ENCODE measurements at places on chromosomes 2 and 18.

GRCh38 chr2:148926981-148927401 is 52.0 kb downstream of the KIF5C start:
- no peak for DNase-seq

GRCh38 chr2:28327956-28328922 is 64.4 kb upstream of the FOSL2 start:
- no peak for DNase-seq

GRCh38 chr2:227370791-227371312 is 8.3 kb downstream of the TM4SF20 start:
- DNase-seq: no peak

GRCh38 chr2:106565599-106565998 is 78.4 kb downstream of the CD8B2 start:
- no peak for DNase-seq

DNA sequence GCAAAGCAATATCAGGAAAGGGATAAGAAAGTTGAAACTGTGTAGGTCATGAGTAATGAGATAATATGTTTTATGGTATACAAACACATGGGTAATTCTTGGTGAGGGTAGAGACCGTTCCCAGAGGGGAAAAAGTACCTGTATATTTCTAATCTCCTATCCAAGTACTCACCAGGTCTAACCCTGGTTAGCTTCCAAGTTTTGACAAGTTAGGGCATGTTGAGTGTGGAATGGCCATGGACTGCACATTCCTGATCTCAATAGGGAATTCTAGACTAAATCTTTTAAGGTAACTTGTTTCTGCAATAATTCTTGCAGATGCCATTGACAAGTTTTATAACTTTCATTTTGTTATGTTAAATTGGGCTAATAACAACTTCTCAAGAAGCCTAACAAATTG is 216.6 kb downstream of the SPAG16 start:
- DNase-seq: no peak

GRCh38 chr2:233092432-233093165 is 32.5 kb downstream of the INPP5D start:
- DNase-seq: no peak

- no peak for DNase-seq
Measured at GRCh38 chr2:120453635-120453998, 107.7 kb downstream of the INHBB start.

DNA sequence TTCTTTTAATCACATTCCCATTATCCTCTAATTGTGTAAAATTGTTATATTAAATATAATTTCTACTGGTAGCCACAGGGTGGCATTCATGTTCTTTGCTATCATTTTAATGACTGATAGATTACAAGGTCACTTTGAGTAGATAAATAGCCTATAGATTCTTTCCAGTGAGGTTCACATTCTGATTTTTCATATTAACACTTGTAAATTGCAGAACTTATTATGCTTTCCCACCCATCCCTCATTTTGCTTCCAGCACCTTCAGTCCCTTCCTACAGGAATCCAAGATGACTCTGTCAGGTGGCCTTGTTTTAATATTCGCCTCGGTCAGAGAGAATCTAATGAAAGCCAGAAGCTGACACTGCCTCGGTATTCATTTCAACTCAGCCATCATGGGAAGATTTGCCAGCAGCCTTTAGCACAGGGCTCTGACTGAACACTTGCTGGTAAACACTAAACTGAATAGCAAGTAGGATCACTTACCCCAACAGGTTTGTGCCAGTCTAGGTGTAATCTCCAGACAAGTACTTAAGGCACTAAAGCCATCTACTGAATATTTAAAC is 101.2 kb upstream of the FSHR start:
- DNase-seq: no peak

- DNase-seq: no peak
Measured at GRCh38 chr2:8151888-8152287, 530.0 kb upstream of the ID2 start.

- no peak for DNase-seq
Measured at GRCh38 chr2:238595750-238596570, 169.2 kb downstream of the ASB1 start.

- no peak for DNase-seq
Measured at GRCh38 chr2:79717364-79718007, 204.6 kb downstream of the CTNNA2 start.

- DNase-seq: no peak
Measured at GRCh38 chr18:51622702-51623101, 425.2 kb upstream of the MEX3C start.

DNA sequence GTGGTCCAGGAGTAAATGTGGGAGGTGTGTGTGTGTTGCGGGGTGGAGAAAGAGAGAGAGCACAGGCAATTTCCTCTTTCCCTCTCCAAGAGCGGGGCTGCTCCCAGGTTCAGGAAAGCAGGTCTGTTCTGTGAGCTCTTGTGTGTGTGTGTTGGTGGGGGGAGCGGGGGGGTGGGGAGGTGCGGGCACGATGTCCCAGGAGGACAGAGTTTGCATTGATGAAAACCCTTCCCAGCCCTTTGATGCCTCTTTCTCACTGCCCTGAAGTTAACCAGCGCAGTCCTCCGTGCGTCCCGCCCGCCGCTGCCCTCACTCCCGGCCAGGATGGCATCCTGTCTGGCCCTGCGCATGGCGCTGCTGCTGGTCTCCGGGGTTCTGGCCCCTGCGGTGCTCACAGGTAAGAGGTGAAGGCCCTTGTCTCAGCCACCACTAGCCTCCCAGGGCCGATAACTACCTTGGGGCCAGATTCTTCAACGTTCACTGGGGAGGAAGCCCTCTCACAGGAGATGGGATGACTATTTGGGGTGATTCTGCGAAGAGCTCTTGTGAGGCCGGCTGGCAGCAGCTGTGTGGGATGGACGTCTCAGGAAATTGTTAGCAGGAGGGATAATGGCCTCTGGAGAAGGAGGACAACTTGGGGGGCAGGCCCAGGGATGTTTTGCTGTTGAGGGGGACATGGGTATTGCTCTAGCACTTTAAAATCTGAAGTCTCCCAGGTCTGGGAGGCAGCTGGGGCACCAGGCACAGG is at the start of gene SNORC:
Gene SNORC (plus strand): TSS at position 247 of the 748 bp plus-strand sequence. CDS start 78 bp downstream, at position 325.
- no peak for DNase-seq

GRCh38 chr18:63177919-63178821 is 141.4 kb downstream of the BCL2 start:
- DNase-seq: no peak

DNA sequence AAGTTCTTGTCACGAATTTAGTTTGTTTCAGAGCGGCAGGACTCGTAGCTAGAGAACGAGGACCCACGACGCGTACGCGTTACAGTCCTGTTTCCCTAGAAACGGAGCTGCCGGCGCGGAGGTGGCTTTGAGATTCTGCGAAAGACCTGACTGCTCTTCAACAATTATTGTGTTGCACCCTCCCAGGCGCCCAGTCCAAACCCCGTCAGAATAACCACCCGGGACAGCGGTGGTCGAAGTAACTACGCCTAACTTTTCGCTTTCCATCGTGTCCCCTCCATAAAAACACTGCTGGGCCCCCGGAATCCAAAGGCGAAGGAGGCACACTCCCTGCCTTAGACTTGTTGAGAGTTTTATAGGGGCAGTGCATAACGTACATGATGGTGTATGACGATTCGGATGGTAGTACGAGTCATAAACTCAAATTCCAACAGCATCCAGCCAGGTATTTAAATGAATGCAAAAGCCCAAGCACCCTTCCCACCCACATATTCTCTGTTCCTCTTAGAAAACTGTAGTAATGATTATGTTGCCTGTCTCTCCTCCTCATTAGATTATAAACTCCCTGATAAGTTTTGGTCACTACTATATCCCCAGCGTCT is 651 bp upstream of the STAM2 start:
- no peak for DNase-seq

GRCh38 chr18:72973841-72974240 is 106.1 kb upstream of the NETO1 start:
- DNase-seq: no peak

DNA sequence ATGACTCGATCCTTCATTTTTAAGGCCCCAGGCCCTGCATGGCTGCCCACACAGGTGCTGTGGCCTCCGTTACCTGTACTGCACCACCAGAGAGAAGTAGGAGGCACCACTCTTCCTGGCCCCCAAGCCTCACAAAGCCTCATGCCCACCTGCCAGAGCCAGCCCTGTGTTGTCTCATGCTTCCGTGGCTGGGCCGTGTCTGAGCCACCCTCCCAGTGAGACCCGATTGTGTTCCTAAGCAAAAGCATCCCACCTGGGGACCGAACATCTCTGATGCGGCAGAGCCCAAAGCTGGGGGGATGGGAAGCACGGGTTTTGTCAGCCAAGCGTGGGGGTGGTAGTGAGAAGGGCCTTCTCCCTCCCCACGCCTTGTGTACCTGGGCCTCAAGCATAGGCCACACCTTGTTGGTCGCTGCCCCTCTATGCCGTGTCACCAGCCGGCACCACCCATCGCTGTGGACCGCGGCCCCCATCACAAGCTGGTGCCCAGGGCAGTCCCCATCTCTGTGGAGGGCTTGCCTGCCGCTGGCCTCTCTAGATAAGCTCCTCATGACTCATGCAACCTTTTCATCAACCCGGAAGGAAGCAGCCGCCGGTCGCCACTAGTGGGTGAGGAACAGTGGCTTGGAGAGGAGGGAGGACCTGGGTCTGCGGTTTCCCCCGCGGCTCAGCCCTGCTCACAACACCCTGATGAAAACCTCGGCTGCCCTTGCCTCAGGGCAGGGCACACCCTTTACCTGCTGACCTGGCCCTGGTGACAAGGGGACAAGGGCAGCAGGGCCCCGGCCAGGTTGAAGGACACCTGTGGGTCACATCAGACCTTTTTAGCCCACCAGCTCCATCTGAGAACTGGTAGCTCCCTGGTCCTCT is 2.7 kb upstream of the RNPEPL1 start:
- DNase-seq: peak; percentile 81

GRCh38 chr2:56754066-56754615 is 570.4 kb downstream of the CCDC85A start:
- DNase-seq: no peak

DNA sequence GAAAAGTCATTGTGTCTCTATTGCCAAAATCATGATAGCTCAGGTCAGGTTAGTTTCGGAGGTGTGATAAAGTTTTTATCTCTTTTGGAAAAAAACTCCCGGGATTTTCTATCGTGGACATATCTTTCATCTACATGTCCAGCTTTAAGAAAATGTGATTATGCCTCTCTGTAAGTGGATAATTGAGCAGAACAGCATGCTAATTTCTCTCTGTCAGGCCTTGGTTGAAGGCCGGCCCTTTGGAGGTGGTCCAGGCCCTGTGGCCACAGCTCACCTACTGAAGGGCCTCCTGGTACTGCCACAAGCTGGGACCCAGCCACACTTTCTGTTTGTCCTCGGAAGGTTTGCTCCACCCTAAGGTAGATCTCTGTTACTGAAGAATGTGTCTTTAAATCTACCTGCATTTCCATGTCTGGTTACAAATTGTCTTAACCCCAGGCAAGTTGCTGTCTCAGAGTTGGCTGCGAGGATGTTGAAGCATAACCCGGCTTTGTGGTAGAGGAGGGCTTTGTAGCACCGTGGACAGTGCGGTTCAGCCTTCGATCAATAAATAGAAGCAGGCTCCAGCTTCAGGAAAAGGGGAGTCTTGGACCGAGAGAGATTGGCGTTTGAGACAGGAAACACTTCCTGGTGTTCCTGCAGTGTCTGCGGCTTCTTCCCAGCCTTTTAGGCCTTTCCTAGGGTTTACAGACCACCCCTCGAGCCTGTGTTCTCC is 25.5 kb downstream of the TCF7L1 start:
- no peak for DNase-seq

GRCh38 chr2:13662055-13662454 is 945.3 kb downstream of the TRIB2 start:
- DNase-seq: no peak

- no peak for DNase-seq
Measured at GRCh38 chr2:212991120-212991519, 160.3 kb downstream of the IKZF2 start.

- DNase-seq: no peak
Measured at GRCh38 chr2:231397011-231397927, 1.8 kb downstream of the B3GNT7 start.

- no peak for DNase-seq
Measured at GRCh38 chr2:2302359-2302758, 28.7 kb downstream of the MYT1L start.

DNA sequence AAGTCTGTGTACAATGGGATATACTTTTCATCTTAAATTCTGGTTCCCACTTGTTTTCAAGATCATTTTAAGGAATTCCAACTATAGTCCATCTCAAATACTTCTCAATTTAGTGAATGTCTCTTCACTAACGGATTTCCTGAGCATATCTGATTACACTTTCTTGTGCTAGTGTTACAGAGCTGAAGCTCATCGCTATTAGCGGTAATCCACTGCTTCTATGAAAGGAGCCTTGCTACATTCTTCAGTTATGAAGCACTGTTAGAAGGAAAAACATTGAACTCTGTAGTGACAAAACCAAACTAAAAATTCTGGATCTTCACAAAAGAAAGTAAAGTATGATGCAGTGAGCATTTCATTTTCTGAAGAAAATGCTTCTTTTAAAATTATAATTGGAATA is 72.0 kb downstream of the AGPS start:
- DNase-seq: no peak

DNA sequence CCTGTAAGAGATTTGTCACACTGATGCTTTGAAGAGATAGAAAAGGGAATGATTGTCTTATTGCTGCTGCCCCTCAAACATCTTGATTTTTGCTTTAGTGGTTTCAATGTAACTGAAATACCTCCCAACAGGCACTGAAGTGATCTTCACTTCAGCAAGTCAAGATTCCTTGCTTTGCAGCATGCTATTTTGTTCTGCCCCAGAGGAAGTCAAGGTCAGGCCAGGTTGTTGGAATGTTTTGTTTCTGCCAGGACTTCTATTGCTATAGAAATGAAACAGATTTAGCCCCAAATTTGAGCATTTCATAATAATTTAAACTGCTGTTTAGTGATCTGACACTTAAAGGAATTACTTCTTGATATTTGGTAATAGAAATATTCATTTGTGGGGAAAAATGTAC is 277.6 kb downstream of the ZNF804A start:
- no peak for DNase-seq

- DNase-seq: no peak
Measured at GRCh38 chr2:121342751-121343150, 57.7 kb upstream of the TFCP2L1 start.

GRCh38 chr18:61553045-61553659 is 219.9 kb downstream of the CDH20 start:
- DNase-seq: no peak

DNA sequence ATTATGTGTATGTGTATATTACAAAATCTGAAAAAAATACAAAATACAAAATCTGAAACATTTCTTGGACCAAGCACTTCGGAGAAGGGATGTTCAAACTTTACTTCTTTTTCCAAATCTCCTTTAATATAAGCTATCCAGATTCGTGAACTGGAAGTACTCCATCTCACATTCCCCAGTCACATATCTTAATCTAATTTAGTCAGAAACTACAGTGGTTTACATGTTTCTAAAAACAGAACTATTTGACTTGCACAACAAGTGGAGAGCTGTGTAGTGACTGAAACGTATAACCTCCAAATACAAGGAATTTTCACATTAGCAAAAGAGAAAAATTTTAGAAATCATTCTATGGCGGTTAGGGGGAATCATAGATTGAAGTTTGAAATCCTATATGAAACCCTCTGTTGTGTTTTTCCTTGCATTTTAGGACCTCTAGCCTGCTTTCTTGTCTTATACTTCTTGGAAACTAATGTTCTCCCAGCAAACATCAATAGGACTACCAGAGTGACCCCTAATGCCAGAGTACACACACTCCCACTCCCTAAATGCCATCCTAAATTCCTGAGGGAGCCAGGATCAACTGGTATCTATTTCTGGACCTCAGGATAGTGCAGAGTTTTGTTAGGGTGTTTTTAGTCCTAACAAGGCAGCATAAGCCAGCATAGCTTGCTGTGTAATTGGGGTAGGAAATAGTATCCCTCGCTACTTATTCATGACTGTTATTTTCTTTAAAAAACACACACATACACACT is 30.2 kb upstream of the ROCK1 start:
- no peak for DNase-seq

GRCh38 chr2:173631127-173631460 is 276.4 kb downstream of the CDCA7 start:
- no peak for DNase-seq

Data from stimulated activated CD4-positive, alpha-beta T cell treated with anti-CD3 and anti-CD28 coated beads, Interleukin-1b, Interleukin-23, amount 100 ng/mL, for 1 hour (primary cell).